ENCODE measurements at places on chromosomes 11 and 22.

DNA sequence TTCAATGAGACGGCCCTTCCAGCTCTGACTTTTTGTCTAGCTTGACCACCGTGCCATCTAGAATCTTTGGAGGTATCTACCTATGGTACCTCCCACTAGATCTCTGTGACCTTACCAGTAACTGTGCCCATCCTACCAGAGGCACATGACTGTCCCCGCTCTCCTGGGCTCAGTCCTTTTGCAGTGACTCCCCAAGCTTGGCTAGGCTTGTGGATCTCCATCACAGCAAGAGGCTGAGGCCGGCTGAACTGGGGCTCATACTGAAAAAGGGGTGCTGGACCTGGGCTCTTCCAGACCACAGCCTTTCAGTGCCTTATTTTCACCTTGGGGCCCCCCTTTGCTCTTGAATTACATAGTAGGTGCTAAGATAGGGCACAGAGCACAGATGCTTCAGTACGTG, 27.3 kb downstream of the RELT start:
- DNase-seq = no peak

- peak; percentile 59 for DNase-seq
Measured at GRCh38 chr11:13105237-13105844, 96.2 kb downstream of the RASSF10 start.

DNA sequence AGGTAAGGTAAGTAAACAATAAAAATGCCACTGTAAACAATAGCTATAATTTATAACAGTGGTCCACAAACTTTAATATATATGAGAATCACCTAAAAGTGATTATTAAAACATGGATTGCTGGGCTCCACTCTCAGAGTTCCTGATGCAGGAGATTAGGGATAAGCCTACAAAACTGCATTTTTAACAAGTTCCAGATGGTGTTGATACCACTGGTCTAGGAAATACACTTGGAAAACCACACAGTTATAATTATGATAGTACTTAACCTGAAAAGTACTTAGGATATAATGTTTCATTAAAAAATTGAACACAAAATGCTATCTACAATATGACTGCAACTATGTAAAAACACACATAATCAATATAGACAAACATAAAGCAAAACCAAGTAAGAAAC, 20.4 kb downstream of the FCHSD2 start:
- DNase-seq = no peak

GRCh38 chr22:30268331-30268730, 1.7 kb upstream of the OSM start:
- no peak for DNase-seq

- DNase-seq = no peak
Measured at GRCh38 chr22:37932821-37933578, 20.4 kb downstream of the C22orf23 start.

DNA sequence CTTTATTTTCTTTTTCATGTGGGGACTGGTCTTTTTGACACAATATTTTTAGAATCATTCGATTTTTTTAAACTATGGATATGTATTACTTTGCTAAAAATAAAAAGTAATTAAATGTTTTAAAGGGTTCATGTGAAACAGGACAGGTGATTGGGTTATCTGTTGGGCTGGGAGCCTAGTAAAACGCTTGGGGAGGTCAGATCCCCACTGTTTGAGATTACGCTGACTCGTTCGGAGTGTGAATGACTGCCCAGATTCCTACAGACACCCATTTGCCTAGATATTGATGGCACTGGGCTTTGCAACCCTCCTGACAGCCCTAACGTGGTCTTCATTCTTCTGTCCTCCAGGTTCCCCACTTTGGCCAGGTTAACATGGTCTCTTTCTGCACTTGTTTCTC, 62.9 kb upstream of the UBASH3B start:
- DNase-seq = no peak
